Lung (tissue), 17 donors: ENCODE measurements at places on chromosomes 3 and 15. TPM values are rescaled to one million over a fixed set of nuclear protein-coding genes. Genes with fewer than 3 reads are reported as not detected.
A peak's percentile ranks its signal among the peaks of the same experiment; 100 is the strongest.

Gene LMLN
- 2.8 TPM for polyA plus RNA-seq

DNA sequence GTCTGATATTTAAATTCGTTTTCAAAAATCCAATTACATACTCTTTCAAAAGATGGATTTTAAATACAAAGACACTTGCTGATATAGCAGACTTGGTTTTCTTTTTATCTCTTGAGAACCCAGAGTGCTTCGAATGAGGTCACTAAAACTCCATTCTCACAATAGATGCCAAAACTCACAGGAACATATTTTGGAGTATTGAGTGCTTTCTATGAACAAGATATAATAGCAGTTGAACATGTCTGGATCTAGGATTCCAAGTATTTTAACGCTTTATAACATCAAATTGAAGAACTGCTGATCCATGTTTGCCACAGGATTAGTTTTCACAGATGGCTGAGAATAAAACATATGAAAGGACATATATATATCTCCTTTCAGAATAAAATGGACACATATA, 113.2 kb downstream of the SAMMSON start:
- DNase-seq = no peak

GRCh38 chr3:126312341-126312740, 44.9 kb downstream of the KLF15 start:
- DNase-seq = no peak

DNA sequence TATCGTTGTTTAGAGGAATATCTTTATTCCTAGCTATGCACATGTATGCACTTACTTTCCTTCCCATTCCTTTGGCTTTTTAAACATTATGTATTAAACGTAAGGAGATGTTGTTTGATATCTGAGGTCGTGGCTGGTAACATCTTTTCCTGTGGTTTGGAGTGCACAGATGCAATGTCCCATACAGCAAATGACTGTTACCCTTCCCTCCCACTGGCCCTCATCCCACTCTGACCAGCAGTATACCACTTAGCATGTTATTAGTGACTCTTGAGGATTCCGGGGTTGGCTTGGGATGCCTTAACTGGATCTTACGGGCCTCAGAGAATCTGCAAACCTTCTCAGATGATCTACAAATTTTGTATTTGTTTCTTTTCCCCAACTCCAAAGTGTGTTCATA, 34.5 kb downstream of the TGFBR2 start:
- DNase-seq = no peak

DNA sequence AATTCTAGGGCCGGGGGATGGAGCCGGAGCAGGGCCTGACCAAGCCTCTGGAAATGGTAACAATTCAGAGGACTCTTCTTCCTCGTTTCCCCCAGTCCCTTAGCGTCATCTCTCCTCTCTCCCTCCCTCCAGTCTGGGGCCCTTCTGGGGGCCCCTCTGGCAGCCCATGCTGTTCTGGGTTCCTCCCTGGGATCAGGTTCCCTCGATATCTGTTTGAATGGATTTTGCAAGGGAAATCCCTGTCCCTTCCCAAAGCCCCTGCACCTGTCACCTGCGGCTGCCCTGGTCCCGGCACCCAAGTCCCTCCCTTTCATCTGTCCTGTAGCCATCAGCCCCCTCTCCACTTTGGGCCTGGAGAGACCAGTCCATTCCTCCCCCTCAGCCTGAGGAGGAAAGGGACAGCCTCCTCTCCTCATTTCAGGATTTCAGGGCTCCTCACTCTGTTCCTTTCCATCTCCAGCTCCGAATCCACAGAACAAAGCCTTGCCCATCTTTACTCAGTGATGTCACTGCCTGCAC, 1.7 kb upstream of the PLCB2 start:
- DNase-seq = no peak

DNA sequence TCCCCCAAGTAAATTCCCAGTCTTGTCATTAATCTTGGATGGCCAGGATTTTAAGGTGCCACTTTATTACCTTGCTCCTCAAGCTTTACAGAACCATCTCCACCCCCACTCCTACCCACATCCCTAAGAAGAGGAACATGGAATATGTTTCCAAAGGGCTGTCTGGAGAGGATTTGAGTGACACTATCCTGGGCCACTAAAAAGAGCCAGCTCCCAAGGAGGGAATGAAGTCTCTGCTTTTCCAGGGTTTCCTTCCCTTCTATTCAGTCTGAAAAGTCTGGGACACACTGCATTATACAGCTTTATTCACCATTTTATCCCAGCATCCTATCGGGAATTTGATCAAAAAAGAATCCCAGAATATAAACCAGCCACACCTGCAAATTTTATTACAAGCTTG, 35.6 kb upstream of the MECOM start:
- peak; percentile 31 for DNase-seq
